Esophagus muscularis mucosa (tissue), 4 donors: ENCODE measurements at places on chromosomes 3 and 15. TPM values are rescaled to one million over a fixed set of nuclear protein-coding genes. Genes with fewer than 3 reads are reported as not detected.

IGDCC3 gene
- total RNA-seq, result not detected

ILDR1 gene
- total RNA-seq, result not detected

SNURF gene
- 1.9 TPM for total RNA-seq

PDIA3 gene
- 70.6 TPM for total RNA-seq

ARNT2 gene
- total RNA-seq, result 14.6 TPM

VIPR1 gene
- 6.6 TPM for total RNA-seq

TMEM45A gene
- 17.2 TPM for total RNA-seq

MEIS2 gene
- total RNA-seq, result 106 TPM

SLC9C1 gene
- total RNA-seq, result not detected

GOLGA8T gene
- total RNA-seq, result not detected

PLOD2 gene
- total RNA-seq, result 52.1 TPM

CHRD gene
- total RNA-seq, result 12.3 TPM

DUOXA1 gene
- total RNA-seq, result 0.13 TPM

GABRA5 gene
- total RNA-seq, result 58.6 TPM

ST8SIA2 gene
- 0.50 TPM for total RNA-seq

MUC4 gene
- total RNA-seq, result 0.42 TPM

CLDN16 gene
- total RNA-seq, result not detected

MON1A gene
- total RNA-seq, result 13.3 TPM

MST1 gene
- 4.7 TPM for total RNA-seq

CP gene
- total RNA-seq, result 8.1 TPM

BFSP2 gene
- total RNA-seq, result not detected

PPP1R2 gene
- total RNA-seq, result 134 TPM

TMEM158 gene
- total RNA-seq, result 2.2 TPM

C2CD4A gene
- not detected for total RNA-seq

FOXL2NB gene
- total RNA-seq, result not detected
